ENCODE measurements at places on chromosomes 5 and 9.

- peak; percentile 77 for DNase-seq
Measured at GRCh38 chr5:14581891-14582796, 552 bp downstream of the OTULINL start.

DNA sequence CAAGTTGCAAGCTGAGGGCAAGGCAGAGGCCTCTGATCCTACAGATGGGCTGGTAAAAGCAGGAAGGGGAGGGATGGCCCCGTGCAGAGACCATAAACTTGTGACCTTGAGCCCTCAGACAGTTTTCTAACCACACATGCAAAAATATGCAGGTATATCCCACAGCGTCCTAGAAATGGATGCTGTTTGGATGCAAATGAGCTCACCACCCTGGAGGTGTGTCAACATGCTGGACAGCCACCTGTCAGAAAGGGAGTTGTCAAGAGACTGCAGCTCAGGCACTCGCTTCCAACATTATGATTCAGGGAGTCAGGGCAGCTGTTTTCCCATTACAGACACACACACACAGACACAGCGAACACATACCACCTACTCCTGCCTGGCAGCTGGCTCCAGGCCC, 97.3 kb upstream of the PANK3 start:
- DNase-seq = no peak

GRCh38 chr9:105251733-105252404, 7.4 kb downstream of the SLC44A1 start:
- no peak for DNase-seq

- DNase-seq = no peak
Measured at GRCh38 chr9:32394381-32395049, 10.1 kb downstream of the ACO1 start.

GRCh38 chr9:15714746-15715145, 161.9 kb downstream of the CCDC171 start:
- DNase-seq = no peak

DNA sequence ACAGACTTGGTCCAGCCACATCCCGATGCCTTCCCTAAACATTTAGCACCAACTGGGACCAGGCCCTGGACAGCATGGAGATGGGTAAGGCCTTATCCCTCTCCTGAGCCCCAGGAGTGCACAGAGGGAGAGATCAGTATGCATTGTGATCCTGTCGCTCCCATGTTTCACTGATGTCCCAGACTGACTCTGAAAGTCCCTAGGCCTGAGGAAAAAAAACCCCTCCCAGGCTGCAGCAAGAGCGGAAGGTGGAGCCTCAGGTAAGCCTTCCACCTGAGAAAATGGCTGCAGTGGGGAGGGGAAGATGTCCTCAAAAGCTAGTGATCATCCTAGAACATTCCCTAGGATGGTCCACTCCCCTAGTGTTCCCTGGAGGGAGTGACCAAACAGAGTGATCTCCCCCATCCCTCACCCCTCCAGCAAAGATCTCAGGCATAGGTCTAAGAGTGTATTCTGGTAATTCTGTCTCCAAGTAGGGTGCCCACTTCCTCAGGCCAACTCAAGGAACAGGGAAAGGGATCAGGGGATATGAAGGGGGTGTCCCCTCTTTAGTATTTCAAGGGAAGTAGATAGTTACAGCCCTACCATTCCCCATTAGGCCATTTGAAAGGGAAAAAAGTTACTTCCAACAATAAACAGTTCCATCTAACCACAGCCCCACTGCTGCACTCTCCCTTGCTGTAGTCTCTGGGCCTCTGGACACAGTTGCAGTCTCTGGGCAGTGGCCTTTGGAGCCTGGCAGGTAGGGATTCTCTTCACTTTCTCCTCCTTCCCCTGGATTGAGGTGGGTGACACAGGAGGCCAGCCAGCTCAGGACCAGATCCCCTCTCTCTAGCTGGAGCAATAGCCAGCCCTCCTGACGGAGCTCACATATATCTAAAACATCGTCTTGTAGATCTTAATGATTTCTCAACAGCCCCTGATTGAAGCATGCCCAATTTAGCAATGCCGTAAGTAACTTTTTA, 6.8 kb upstream of the CXXC5 start:
- no peak for DNase-seq

DNA sequence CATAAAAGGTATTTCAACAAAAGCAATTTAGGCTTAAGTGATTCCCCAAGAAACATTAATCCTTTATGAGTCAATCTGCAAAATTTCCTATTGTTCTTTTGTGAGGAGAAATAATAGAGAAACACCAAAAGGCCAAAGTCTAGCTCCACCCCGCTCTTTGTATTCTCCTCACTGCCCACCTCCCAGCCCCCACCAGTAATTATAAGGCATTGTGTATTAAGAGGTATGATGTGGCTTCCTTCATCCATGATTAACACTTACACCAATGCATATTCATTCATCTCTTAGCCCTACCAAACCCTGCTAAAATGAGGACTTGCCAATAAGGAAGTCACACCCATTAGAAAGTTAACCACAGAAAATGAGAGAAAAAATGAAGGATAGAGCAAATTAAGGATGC, 105.3 kb upstream of the SPATA31D4 start:
- DNase-seq = no peak

GRCh38 chr9:133632806-133633680, 3.1 kb upstream of the DBH start:
- no peak for DNase-seq

- DNase-seq = no peak
Measured at GRCh38 chr5:146866263-146866662, 12.3 kb downstream of the PPP2R2B start.

DNA sequence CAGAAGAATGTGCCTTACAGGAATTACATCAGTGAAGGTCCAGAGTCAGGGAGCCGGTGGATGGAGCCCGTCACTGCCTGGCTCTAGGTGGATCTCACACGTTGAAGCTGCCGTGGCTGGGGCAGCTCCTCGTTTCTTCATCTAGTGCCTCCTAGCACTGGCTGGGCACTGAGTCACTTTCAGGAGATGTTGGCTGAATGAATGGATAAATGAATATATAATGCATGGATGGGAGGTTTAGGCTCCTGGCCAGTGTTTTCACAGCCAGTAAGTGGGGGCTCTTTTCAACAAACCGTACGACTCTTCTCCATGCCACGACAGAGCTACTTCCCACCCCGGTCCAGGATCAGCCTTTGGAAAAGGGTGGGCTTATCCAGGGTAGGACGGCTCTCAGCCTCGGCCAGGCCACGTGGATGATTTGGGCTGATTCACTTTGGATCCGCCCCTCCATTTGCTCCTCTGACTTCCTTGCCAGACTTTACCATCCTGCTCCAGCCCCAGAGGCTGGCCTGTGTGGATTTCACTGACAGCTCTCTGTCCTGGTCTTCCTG, 1.3 kb upstream of the SH3PXD2B start:
- DNase-seq = no peak

DNA sequence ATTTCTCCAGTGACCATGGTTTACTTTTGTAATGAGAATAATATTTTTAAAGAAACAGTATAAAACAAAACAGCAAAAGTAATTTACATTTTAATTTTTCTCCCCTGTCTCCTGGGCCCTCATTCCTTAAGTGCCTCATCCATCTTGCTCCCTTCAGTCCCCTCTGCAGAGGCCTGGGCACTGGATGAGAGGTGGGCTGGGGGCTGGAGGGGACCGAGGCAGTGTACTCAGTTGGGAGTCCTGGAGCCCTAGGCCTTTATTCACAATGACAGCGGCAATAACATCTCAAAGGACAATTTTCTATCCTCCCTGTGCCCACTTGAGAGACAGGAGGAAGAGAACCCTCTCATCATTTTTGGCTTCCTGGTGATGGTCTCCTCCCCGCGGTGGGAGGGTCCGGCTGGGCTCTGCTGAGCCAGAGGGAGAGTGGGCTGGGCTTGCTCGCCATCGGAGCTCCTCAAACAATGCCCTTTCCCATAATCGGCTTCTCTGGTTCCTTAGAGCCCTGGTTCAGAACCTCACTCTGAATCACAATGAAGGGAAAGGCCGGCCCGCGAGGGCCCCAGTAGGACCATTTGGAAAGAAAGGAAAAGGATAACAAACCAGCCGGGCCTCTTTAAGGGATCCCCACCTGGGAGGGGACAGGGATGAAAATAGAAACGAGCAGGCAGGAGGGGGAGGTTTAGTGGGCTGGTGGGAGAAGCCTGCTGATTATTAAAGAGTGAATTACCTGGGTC, 9.7 kb upstream of the SMIM32 start:
- no peak for DNase-seq

GRCh38 chr9:127344368-127345000, 52.5 kb upstream of the SLC2A8 start:
- DNase-seq = no peak

GRCh38 chr5:97162045-97162444, 19.6 kb upstream of the LIX1 start:
- peak; percentile 27 for DNase-seq

DNA sequence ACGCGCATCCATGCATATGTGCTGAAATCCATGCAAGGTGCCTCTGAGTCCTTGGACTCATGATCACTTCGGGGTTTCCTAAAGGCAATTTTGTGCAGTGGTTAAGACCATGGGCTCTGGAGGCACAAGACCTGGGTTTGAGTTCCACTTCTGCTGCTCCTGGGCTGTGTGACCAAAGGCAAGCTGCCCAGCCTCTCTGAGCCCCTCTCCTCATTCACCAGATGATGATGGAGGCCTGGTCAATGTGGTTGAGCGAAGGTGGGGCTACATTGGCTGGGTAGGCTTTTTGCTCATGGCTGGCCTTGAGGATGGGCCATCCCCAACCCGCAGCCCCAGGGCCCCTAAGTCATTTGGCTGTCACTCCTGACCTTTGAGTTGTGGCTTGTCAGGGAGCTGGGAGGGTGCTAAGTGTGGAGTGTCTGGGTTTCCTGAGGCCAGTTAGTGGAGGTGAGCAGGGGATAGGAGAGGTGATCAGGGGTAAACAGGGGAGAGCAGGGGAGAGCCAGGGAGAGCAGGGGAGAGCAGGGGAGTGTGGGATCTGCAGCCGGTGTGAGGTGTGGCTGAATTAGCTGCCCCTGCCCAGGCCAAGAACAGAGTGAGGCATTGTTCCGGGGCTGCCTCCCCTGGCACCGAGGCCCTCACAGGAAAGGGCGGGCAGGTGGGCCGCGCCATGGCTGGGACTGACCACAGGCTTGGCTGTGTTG, 64.6 kb upstream of the SYNPO start:
- no peak for DNase-seq

- DNase-seq = no peak
Measured at GRCh38 chr5:69449511-69449910, 34.6 kb downstream of the MARVELD2 start.

- DNase-seq = no peak
Measured at GRCh38 chr5:15367489-15367888, 132.5 kb upstream of the FBXL7 start.

- no peak for DNase-seq
Measured at GRCh38 chr5:24635209-24635608, 9.6 kb downstream of the CDH10 start.
